ENCODE measurements at places on chromosomes 7 and 10.
A peak's percentile ranks its signal among the peaks of the same experiment; 100 is the strongest.

DNA sequence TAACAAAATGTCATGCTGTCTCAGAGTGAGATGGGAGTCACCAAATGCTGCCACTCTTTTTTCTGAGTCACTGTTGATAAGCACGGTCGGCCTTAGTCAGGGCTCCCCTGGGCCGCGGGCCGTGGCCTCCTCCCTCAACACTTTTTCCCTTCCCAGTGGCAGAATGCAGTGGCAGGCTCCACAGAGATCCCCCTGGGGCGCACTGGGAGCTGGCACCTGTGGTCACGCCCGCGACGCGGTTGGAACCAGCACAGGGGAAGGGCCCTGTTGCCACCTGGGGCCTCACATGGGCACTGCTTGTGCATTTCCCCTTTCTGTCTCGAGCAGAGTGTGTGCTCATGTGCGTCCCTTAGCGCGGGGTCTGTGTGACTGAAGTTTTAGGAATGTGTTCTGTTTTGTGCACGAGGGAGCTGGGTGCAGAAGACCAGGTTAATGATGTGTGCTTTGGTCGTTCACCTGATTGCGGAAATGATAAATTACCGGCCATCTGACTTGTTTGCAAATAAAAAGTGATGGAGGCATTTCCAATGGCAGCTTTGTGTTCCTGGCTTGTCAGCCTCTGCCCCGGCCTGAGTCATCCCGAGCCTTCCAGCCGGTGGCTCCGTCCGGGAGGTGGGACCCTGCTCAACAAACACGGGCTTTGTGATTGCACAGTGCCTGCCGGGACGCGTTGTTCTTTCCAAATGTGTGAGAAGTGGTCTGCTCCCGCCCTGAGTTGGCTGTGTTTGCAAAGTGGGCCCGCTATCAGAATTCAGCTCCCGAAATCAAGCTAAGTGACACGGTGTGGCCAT lies 100.7 kb downstream of the NKX6-2 start:
- DNase-seq = no peak

DNA sequence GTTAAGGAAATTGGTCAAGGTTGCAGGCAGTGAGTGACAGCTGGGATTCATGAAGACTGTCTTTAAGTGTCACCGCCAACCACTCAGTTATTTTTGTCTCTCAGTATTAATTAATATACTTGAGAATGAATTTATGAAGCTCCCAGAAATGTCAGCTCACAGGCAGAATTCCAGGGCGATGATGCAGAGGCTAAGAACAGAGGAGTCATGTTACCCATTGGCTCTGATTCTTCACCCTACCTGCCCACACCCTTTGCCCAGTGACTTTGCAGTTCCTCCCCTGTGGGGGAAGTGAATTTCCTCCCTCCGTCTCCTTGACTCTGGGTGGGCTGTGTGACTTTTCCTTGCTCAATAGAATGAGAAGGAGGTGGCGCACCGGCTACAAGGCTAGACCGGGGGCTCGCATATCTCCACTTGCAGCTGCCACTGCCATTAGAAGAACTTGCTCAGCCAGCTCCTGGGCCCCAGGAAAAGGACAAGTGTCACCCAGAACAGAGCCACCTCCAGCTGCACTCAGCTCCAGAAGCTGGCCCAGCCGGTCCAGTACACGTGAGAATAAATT lies 157.1 kb upstream of the PRKCQ start:
- no peak for DNase-seq

DNA sequence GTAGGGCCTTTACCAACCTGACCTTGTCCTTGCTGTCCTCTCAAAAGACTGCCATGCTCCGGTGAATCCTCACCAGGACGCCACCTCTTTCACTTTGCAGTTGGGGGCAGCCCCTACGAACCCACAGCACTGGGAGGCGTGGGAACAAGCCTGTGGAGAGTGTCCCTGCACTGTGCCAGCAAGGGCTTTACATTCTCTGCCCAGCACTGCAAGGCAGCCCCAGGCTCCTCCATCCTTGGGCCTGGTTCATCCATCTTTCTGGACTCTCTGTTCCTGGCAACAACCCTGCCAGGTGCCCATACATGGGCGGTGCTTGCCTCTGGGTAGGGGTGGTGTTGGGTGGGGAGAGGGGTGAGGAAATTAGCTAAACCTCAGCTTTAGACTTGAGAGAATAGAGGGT lies 1.4 kb downstream of the CHAT start:
- DNase-seq = no peak

DNA sequence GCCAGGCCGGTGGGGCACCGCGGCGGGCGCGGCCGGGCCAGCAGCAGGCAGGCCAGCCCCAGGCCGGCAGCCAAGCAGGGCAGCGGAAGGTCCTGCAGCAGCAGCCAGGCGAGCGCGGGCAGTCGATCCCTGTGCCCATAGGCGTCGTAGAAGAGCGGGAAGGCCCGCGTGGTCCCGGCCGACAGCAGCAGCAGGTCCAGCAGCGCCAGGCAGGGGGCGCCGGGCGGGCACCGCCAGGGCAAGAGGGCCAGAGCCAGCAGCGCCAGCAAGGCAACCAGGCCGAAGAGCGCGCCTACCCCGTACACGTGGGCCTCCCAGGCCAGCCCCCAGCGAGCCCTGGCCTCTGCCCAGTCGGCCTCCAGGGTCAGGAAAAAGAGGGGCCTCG lies 8.4 kb upstream of the RBM28 start:
- DNase-seq = peak; percentile 29

DNA sequence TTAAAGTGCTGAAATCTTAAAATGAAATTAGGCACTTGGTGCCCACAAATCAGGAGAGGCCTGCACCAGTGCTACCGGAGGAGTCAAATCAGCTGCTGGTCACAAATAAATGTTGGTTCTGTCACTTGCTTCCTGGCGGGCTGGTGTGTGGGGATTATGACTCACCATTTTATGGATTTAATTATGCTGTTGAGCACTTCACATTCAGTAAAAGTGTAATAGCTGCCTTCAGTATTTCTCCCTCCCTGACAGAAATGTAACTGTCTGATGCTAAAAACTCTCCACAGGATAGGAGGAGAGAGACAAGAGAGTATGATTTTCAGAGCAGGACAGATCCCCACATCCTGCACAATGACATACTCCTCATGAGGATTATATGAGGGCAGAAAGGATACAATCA lies 186.0 kb downstream of the JAZF1 start:
- no peak for DNase-seq

GRCh38 chr7:33137103-33137502 lies 7.7 kb downstream of the BBS9 start:
- no peak for DNase-seq

GRCh38 chr10:86017841-86018734 lies 348.5 kb downstream of the GRID1 start:
- DNase-seq = no peak

DNA sequence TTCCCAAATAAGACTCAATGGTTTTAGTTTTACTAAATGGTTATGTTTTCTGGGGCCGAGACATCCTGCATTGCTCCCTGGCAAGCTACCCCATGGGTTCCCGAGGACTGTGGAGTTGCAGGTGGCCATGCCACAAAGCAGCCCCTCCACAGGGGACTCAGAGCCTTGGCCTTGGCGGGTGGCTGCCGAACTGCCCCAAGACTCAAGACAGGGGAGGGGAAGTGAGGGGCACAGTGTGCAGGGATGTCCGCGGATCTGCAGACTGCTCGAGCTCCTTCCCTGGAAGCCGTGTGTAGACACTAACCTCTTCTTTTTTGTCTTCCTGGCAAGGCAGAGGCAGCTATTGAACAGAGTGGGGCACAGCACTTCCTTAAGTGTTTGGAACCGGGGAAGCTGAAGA lies 154.6 kb downstream of the EBF3 start:
- DNase-seq = no peak

- no peak for DNase-seq
These were observed 7.4 kb upstream of the PTPRN2 start for GRCh38 chr7:158595068-158595467.

DNA sequence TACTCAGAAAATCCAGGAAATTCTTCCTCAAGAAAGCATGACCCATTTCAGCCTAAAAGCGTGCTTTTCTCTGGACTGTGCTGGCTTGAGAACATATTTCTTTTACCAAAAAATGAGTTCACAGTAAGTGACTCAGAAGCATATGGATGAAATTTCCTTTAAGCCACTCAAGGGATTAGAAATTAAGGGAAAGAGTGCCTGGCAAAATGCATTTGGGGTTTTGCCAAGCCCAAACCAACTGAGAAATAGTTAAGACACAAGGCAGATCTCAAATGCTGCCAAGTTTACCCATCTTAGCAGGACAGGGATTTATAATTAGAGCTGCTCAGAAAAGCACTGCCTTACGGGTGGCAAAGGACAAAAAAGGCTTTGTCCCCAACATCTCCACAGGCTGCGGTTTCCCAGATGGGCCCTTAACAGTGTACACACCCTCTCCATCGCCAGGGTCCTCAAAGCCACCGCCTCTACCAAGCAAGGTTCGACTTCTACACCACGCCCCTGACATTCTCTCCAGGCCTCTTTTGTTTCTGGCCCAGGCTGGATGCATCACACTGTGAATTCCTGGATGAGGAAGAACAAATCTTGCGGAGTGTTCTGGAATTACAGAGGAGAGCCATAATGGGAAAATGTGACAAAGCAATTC lies 30.1 kb upstream of the CDHR3 start:
- no peak for DNase-seq

- DNase-seq = no peak
These were observed 11.7 kb upstream of the VIM start for GRCh38 chr10:17216217-17216900.

GRCh38 chr7:7701527-7701926 lies 16.9 kb downstream of the RPA3 start:
- no peak for DNase-seq

- no peak for DNase-seq
These were observed 885 bp upstream of the SYPL1 start for GRCh38 chr7:106112972-106113421.

- DNase-seq = no peak
These were observed 208.8 kb upstream of the DKK1 start for GRCh38 chr10:52105301-52105700.

- no peak for DNase-seq
These were observed 4.7 kb downstream of the CCNY start for GRCh38 chr10:35340975-35341374.

DNA sequence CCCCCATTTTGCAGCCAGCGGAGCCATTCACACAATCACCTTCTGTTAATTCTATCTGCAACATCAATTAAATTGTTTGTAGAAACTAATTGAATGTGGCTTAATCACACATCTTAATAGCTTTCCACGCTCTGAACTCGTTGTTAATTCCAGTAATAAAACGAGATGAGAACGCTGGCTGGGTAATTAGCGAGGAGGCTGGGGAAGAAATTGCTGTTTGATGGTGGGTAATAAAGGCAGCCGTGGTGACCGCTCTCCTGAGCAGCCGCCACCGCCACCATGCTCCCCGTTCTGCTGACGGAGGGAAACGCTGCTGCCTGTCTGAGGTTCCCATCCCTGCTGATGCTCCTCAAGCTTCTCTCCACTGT lies 36.3 kb downstream of the GBX1 start:
- no peak for DNase-seq

DNA sequence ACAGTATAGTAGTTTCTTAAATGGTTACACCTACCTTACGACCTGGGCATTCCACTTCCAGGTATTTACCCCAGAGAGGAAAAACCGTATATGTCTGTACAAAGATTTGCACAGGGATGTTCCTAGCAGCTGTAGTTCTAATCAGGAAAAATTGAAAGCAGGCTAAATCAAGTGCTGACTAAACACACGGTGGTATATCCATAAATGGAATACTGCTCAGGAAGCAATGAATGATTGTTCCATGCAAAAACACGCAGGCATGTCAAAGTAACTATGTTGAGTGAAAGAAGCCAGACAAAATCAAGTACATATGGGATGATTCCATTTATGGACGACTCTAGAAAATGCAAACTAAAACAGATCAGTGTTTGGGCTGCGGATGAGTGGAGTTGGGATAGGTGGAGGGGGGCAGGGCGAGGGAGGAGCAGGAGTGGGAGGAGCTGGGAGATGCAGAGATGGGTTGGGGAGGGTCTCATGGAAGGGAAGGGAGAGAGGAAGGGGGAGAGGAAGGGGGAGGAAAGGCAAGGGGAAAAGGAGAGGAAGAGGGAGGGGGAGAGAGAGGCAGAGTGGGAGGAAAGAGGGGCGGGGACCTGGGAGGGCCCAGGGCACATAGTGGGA lies 484 bp upstream of the MSRB2 start:
- DNase-seq = no peak

DNA sequence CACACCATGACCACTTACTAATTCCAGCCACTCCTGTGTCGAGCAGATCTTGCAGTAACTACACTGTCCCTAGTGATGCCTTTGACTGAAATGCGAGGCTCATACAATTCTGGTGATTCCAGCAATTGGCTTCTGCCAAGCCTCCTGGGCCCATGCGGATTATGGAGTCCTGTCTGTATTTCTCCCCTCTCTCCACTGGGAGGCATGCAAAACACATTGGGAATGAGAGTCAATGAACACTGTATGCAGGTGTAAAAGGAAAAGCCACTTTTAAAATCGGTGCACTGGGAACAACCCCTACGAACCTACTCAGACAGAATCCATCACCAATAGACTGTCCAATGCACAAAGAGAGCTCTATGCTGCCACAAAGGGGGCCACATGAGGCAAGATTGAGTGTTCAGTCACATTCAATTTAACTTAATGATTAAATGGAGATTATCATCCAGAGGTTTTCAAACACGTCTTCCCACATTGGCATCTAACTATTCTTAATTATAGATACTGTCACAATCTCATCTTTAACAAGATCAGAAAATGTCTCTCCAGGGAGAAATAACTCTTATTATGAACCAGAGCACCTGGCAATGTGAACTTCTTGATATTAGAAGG lies 550.6 kb downstream of the GLRX3 start:
- DNase-seq = no peak

DNA sequence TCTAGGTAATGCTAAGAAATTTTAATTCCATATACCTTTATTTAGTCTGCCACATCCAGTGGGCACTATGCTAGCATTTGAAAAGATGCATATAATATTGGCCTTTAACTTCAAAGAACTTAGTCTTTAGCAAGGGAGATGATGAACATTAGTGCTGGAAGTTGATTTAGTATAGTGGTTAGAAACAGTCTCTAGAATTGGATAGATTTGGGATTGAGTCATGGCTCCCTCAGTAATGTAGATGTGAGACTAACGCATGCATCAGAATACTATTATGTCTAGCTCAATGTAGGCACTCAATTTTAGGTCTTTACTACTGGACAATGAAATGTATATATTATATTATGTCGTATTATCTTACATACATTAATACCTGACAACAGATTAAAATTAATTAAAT lies 5.8 kb downstream of the DKK1 start:
- no peak for DNase-seq

GRCh38 chr7:36961097-36961496 lies 236.8 kb upstream of the AOAH start:
- DNase-seq = peak; percentile 11
